ENCODE measurements at places on chromosomes 12 and 14.
A peak's percentile ranks its signal among the peaks of the same experiment; 100 is the strongest.

GRCh38 chr12:1161197-1161596 lies 170.2 kb downstream of the ERC1 start:
- no peak for DNase-seq

GRCh38 chr12:28242129-28242495 lies 51.9 kb downstream of the CCDC91 start:
- DNase-seq: no peak

DNA sequence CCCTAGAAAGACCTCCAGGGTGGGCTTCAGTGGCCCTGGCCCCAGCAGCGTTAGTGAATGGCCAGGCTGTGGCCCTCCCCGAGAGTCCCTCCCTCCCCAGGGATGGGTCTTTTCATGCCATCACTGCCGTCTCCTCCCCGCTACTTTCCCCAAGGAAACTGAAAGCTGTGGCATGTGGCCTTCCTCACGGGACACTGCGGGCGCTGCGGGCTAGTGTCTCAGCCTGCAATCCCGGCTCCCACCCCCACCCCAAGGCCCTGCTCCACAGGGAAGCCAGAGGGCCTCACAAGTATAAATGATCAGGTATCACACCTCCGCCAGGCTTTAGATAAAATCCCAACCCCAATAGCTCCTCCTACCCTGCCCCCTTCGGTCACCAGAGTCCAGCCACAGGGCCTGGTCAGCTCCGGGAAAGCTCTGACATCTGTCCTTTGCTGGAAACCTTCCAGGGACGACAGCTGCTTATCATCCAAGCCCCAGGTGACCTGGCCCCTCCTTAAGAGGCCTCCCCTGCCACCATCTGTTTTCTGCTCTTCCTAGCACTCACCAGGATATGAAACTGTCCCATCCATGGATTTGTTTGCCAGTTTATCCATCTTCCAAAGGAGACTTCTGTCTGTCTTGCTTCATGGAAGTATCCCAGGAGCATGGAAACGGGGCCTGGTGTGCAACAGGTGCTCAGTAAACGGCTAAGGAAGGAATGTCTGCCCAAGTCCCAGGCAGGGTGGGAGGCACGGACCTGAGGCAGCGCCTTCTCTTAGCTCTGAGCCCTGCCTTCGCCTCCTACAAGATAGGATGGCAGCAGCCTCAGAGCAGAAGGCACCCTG lies 31.6 kb downstream of the CCDC85C start:
- no peak for DNase-seq

- DNase-seq: peak; percentile 86
Measured at GRCh38 chr14:59337141-59337611, 128.0 kb downstream of the GPR135 start.

DNA sequence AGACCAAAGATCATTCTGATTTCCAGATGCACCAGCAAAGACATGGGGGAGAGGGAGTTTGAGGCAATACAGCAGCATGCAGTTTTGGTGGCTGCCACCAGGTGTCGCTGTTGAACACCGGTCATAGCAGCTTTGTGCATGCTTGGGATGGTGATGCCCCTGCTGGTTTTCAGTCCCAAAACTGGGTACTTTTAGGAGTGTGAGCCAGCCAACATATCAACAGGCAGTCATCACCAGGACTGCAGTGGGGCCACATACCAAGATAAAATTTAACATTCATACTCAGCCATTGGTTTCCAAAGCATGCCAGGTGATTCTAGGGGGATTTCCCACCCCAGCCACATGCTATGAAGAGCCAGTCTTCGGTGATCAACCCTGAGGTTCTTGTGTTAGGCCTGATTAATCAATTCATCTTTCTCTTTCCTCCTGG lies 64.2 kb downstream of the PHETA1 start:
- DNase-seq: no peak

GRCh38 chr12:47218191-47218654 lies 138.5 kb upstream of the AMIGO2 start:
- no peak for DNase-seq

GRCh38 chr12:71636704-71637115 lies 26.9 kb downstream of the ZFC3H1 start:
- DNase-seq: no peak

DNA sequence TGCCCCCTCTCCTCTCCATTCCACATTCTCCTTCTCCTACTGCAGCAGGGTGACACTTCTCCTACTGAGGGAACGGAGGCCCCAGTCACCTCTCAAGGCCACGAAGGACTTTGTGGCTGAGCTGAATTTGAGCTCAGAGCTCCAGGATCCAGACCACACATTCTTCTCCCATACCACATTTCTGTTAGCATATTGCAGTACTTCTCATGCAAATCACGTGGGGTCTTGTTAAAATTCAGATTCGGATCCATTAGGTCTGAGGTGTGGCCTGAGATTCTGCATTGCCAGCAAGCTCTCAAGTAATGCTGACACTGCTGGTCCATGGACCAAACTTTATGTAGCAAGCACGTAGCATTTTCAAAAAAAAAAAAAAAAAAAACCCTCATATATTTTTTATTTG lies 9.6 kb upstream of the IFI27L2 start:
- no peak for DNase-seq

DNA sequence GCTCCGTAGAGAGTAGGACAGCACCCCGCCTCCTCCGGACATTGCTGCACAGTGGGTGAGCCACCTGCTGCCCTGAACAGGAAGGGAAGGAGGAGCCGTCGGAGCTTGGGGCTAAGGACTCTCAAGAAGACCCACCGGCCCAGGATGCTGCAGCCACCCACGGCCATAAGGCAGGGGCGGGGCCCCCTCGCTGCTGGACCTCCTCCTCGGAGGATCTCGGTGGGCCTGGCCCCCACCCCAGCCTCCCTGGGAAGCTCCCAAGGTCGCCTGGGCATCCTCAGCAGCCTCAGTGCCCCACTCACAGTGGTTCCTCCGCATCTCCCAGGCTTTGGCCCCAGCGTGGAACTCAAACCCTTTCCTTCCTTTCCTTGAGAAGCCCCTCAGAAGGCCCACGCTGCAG lies 68.6 kb upstream of the DIO3 start:
- DNase-seq: peak; percentile 41

DNA sequence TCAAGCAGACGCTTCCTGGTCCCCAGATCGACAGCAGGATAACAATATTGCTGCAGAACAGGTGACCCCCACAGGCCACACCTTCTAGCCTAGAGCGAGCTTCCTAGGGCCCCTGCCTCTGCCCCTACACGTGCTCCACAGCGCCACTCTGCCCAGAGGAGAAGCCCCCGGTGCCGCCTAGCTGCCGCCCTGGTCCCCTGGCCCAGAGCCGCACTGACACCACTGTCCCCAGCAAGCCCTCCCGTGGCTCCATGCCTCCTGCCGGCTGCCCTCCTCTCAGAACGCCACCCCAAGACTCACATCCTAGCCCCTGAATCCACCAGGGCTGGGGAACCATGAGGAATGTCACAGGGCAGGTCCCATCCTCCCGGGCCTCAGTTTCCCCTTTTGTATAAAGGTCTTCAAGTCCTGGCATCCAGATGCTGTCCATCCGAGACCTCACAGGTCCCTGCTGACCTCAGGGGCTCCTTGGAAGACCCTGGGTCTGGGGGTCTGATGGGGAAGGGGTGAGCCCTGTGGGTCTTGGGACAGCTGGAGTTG lies 31.0 kb downstream of the JAG2 start:
- DNase-seq: no peak

- no peak for DNase-seq
Measured at GRCh38 chr12:1632702-1633101, 3.7 kb downstream of the WNT5B start.

Data from coronary artery (tissue), 2 donors.